ENCODE measurements at places on chromosomes 12 and 14. TPM values are rescaled to one million over a fixed set of nuclear protein-coding genes. Genes with fewer than 3 reads are reported as not detected.

- no peak overlapping the region for H3K27ac ChIP-seq
- no peak overlapping the region for H3K4me3 ChIP-seq
- H3K4me1 ChIP-seq: no peaks in the 10 kb centered on the region
- DNase-seq: no peak
- H3K36me3 ChIP-seq: no peaks in the 10 kb centered on the region
Measured at GRCh38 chr12:86551146-86551571, 295.0 kb upstream of the MGAT4C start.

DNA sequence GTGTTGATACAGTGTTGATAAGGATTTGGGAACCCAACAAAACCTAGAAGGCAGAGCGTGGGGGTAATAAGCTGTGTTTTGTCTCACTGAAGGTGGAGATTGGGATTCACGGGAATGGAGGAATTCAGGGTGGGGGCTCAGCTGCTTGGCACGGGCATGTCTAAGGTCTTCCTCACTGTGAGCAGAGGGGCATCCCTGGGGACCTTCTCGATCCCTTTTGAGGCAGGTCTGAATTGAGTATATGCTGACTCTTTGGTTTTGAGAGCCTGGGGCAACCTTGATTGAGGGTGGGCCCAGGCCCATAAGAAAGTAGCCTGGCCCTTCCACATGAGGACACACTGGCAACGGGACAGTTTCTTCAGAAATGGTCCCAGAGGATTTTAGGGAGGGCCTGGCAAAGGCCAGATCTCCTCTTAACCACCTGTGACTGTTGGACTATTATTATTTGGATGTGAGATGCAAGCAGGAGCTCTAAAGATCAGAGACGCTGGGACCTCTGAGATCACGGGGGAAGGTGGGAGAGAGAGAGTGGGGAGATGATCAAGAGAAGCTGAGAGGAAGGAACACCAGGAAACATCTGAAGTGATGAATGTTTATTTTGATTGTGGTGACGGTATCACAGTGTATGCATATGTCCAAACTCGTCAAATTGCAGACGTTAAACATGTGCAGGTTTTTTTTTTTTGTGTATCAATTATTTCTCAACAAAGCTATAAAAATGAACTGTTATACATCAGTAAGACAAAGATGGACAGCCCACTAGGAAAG, 48.4 kb downstream of the SMIM41 start:
- no peaks in the 10 kb centered on the region for H3K36me3 ChIP-seq
- no peaks in the 10 kb centered on the region for H3K27me3 ChIP-seq
- H3K27ac ChIP-seq: no peak overlapping the region
- H3K4me3 ChIP-seq: no peak overlapping the region
- no peak for DNase-seq

DNA sequence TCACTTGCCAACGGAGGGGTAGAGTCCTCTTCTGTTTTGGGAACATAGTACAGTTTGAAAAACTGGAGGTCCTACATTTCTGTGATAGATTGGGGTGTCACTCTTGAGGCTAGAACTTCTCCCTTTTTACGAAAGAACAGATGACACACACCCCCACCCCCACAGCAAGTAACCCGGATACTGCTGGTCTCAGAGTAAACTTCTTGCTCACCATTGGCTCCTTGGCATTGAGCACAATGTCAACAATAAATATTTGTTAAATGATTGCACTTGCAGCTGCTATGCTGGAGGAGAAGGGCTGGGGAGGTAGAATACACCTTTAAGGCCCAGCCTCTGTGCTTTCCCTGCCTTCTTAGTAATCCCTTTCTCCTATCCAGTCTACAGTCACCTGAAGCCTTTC, 149.8 kb downstream of the TGFB3 start:
- no peak overlapping the region for H3K4me3 ChIP-seq
- H3K27ac ChIP-seq: peak overlapping the region; percentile 58
- no peaks in the 10 kb centered on the region for H3K36me3 ChIP-seq
- DNase-seq: no peak
- H3K27me3 ChIP-seq: no peaks in the 10 kb centered on the region

Gene KRT79
- total RNA-seq: not detected

- no peaks in the 10 kb centered on the region for H3K36me3 ChIP-seq
- H3K4me3 ChIP-seq: no peak overlapping the region
- no peaks in the 10 kb centered on the region for H3K4me1 ChIP-seq
- H3K27ac ChIP-seq: no peak overlapping the region
- DNase-seq: no peak
Measured at GRCh38 chr12:131674373-131674772, 36.5 kb upstream of the SFSWAP start.

- H3K36me3 ChIP-seq: no peaks in the 10 kb centered on the region
- H3K27me3 ChIP-seq: no peaks in the 10 kb centered on the region
- DNase-seq: no peak
- H3K27ac ChIP-seq: no peak overlapping the region
Measured at GRCh38 chr12:47184229-47184628, 104.5 kb upstream of the AMIGO2 start.

Gene TAS2R43
- total RNA-seq: 2.1 TPM

DNA sequence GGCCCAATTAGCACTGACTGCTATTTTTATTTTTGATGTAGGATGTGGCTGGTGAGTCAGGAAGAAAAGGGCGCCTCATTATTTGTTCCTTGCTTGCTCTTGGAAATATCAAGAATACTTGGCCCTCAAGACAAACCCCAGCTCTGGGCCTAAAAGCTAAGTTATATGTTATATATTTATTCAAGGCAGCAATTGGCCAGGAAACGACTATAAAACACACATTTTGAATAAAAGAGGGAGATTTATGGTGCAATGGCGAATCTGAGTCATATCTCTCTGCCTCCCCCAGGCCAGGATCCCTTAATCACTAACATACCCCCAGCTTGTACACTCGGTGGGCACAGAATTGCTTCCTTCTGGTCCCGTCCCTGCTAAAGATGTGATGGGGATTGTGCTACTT, 63.3 kb downstream of the TBX5 start:
- DNase-seq: no peak
- H3K27me3 ChIP-seq: peaks cover 10% of the 10 kb centered on the region
- H3K27ac ChIP-seq: no peak overlapping the region

- peaks cover 13% of the 10 kb centered on the region for H3K27me3 ChIP-seq
- no peak for DNase-seq
- no peak overlapping the region for H3K4me3 ChIP-seq
- no peak overlapping the region for H3K27ac ChIP-seq
Measured at GRCh38 chr14:60599727-60600126, 49.5 kb downstream of the SIX1 start.

Data from sigmoid colon (tissue), 7 donors.